Activated CD8-positive, alpha-beta memory T cell treated with anti-CD3 and anti-CD28 coated beads for 1 hour (primary cell): ENCODE measurements at places on chromosomes 6 and 20.

DNA sequence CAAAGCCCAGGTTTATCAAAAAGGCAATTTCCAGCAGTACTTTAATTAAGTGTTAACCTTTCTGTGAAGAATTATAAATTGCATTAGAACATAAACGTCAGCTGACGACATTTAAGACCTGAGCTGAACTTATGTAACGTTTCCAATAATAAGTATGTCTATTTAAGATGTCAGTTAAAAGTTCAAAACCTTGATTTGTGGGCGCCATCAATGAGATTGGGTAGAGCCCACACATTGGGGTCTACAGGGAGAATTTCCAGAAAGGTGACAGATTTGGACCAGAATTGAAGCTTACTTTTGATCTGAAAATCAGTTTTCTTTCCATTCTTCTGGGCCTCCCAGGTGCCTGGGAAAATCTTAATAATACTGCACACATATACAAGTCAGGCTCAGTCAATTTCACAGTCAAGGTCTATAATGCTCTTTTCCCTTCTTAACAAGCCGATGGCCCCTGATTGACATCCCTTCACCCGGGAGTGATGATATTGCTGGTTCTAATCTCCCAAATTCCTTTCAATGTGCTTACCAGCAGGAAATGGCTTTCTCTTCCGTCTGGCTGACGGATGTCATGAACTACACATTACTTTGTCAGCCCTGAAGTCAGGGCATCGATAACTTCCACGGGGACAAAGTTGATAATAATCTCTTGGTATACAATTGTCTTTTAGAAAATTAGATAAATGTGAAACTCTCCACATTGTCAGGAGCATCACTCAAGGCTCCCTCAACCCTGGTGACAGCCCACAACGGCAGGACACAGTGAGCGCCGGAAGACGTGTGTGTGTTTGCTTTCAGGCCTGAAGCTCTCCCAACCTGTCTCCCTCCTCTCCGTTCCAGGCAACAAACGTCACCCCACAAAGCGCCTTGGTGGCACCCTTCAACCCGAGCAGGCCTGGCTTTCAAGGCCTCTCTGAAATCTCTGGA is 396.5 kb upstream of the CNR1 start:
- no peak for DNase-seq

DNA sequence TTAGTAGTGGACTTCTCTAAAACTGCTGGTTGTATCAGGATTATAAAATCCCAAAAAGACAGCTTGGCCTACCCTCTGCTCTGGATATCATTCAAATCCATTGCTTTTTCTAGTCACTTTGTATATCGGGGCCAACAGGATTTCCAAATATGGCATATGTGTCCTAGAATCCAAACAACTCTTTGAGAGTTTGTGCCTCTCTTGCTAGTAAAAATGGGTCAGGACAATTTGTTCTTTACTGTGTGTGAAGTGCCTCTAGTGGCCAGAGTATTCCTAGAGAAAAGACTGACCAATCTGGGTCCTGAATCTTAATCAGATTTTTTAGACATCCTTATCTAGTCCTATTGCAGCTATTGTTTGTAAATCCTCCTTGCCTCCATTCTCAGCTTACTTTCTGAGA is 33.5 kb upstream of the MANEA start:
- DNase-seq = no peak

- DNase-seq = peak; percentile 71
These were observed 5.1 kb downstream of the DEF6 start for GRCh38 chr6:35302604-35303241.

GRCh38 chr20:42134265-42135098 is 516.3 kb upstream of the CHD6 start:
- no peak for DNase-seq

DNA sequence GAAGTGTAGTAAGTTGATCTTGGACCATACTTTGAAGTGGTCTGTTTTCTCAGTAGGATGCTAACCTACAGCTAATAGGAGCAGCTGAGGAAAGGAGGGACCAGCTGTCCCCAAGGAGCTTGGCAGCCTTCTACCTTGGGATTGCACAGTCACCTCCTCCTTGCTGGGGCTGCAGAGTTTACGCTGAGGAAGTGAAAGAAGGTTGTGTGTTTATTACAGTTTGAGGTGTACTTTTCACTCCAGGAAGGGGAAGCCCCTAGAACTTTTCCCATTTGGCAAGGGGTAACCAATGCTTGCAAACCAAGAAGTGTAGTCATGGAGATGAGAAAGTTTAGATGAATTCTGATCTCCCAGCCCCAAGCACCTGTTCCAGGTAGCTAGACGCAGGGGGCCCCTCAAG is 58.8 kb downstream of the BMP6 start:
- DNase-seq = no peak

DNA sequence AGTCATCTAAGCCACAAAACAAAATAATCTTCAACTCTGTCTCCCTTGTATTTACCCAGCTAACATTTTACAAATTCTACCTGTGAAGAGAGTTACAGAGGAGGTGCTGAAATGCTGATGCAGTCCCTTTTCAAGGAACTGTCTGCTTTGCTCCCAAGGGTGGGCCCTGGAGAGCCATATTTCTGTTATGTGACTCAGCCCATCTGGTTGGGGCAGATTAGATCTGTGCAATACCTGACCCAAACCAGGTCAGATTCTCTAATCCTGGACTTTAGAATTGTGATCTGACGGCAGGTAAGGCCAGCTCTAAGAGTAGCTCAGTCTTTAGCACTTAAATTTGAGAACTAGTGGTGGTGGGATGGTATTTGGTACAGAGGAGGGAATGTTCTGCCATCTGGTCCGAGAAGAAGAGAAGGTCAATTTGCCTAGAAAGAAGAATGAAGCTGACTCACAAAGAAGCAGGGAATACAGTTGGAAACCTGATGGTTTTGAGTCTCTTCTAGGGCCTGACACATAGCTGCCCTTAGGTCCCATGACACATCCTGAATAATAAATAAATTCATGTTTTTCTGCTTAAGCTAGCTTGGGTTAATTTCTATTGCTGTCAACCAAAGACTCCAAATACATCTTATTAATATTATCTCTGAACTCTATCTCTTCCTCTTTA is 8.1 kb downstream of the ZNF311 start:
- no peak for DNase-seq

DNA sequence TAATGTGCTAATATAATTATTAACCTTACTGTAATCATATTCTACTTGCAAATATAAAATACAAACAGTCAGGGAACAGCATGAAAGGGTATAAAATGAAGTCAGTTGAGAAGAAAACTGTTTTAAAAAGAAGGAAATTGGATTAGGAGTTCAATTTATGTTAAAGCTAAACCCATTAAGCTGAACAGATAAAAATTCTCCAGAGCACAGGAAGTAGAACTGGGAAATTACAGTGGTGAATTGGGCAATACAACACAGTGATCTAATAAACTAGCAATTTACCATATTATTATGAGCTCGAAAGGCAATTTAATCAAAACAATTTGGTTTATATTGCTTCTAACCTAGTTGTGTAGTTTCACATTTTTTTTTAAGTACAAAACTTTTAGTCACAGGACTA is 407.4 kb upstream of the RGS17 start:
- no peak for DNase-seq

GRCh38 chr6:43050981-43051380 is 2.7 kb downstream of the CUL7 start:
- DNase-seq = no peak
